ENCODE measurements at places on chromosomes 16 and 17.

DNA sequence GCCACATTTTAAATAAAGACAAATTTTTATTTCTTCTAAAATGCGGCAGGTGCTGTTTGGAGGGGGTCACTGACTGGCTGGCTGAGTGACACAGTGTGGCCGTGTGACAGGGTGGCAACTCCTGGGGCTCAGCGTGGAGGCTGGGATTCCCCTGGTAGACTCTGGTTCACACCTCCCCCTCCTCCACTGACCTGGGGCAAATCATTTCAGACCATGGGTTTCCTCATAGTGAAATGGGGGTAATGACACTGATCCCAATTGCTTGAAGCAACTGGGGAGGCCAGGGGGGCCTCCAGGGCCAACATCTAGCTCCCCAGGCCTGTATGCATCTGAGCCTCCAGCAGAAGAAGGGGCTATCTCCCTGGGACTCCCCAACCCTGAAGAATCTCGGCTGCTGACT lies 6.6 kb downstream of the HSD11B2 start:
- no peak for DNase-seq

DNA sequence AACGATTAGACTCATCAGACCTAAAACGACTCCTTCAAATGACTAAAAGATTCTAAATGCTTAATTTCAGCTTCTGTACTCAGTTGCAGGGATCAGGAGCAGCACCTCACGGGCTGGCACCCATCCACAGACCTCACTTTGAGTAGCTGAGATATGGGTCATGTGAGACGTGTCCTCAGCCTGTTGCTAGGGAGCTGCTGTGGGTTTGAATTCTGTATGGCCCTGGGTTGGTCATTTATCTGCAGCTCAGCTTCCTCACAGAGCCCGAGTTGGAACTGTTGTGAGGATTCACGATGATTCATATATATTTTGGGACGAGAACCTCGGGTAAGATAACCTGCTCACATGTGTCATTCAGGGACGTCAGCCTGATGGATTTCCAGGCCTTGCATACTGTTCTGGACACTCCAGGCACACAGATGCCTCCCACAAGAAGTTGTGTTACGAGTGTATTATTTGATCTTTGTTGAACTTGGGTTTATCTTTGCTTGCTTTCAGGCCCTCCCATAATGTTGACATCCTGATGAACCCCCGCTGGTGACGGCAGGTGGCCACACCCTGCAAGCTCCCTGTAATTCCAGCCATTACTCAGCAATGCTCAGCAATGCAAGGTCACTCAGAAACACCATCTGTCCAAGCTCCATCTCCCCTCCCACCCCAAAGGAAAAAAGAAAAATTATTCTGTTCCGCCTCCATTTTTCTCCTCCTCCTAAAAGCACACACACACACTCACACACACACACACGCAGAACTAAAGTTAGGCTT lies 137.6 kb downstream of the RBFOX3 start:
- DNase-seq, result no peak

DNA sequence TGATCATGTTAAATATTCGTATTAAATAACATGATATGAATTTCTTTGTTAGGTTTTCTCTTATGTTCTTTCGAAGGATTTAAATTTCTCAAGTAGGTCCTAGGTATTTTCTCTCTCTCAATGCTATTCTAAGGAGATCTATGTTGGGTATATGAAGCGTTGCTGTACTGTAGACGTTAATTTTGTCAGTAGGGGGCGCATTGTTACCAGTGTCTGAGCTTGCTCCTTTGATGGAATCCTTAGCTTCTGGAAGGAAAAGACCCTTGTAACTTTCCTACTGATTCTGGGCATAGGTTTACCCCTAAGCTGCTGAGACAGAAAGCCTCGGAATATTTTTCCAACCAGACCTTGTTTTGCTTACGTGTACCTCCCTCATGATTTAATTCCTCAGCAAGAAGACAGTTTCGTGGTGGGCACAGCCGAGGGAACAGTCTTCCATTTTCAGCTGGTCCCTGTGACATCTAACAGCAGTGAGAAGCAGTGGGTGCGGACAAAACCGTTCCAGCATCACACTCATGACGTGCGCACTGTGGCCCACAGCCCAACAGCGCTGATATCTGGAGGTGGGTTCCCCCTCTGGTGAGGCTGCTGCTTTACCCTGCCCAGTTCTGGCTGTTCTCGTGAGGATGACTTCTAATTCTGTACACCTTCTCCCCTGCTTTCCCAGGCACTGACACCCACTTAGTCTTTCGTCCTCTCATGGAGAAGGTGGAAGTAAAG lies 17.9 kb downstream of the UTP4 start:
- no peak for DNase-seq

GRCh38 chr17:78960928-78961327 lies 18.8 kb downstream of the LGALS3BP start:
- DNase-seq, result no peak

GRCh38 chr16:62035115-62036092 lies 834 bp downstream of the CDH8 start:
- no peak for DNase-seq

GRCh38 chr17:13047011-13047606 lies 29.3 kb upstream of the ELAC2 start:
- no peak for DNase-seq

DNA sequence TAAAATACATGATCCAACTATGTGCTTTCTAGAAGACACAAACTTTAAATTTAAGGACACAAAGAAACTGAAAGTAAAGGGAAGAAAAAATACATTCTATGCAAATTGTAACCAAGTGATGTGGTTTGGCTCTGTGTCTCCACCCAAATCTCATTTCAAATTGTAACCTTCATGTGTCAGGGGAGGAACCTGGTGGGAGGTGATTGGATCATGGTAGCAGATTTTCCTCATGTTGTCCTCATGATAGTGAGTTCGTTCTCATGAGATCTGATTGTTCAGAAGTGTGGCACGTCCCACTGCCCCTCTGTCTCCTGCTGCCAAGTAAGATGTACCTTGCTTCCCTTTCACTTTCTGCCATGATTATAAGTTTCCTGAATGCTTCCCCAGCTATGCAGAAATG lies 15.0 kb downstream of the OR1A1 start:
- no peak for DNase-seq

GRCh38 chr16:67169642-67170167 lies 633 bp upstream of the NOL3 start:
- no peak for DNase-seq

DNA sequence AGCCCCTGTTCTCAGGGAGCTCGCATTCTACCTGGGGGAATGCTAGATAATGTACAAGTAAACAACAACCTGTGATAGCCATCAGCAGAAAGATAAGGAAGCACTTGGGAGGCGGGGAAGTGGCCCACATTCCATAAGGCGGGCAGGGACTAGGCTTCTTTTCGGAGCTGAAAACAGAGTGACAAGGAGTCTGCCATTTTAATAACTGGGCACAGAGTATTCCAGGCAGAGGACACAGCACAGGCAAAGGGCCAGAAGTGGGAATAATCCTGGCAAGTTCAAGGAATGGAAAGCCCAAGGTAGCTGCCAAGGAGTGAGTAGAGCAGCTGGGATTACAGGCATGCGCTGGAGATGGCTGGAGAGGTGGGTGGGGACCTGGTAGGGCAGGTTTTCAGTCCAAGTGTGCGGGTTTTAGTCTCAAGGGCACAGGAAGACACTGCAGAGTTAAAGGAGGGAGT lies 24.3 kb downstream of the USP43 start:
- DNase-seq, result no peak

DNA sequence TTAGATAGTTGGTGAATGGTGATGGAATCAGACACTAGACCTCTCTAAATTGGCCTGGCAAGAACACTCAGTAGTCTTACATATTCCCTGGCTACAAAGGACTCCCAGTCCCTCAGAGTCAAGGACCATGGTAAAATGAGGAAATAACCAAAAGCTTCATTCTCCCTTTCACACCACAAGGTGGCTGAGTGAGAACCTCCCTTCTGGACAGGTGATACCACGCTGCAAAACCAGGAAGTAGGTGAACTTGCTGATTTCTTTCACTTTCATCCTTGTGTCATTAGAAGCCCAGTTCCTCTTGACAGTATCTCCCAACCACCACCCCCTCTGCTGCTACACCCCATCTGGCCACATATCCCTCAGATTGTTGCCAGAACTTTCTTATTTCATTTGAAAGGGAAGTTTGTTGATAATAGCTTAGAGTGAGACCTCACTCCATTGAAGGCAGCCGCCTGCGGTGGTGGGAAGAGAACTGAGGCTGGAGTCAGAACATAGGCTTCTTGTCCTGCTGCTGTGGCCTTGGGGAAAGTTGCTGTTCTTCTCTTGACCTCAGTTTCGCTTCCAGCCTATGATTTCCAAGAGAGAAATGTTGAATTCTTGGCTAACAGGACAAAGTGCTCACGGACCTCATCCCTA lies 290.6 kb upstream of the CCL2 start:
- no peak for DNase-seq

DNA sequence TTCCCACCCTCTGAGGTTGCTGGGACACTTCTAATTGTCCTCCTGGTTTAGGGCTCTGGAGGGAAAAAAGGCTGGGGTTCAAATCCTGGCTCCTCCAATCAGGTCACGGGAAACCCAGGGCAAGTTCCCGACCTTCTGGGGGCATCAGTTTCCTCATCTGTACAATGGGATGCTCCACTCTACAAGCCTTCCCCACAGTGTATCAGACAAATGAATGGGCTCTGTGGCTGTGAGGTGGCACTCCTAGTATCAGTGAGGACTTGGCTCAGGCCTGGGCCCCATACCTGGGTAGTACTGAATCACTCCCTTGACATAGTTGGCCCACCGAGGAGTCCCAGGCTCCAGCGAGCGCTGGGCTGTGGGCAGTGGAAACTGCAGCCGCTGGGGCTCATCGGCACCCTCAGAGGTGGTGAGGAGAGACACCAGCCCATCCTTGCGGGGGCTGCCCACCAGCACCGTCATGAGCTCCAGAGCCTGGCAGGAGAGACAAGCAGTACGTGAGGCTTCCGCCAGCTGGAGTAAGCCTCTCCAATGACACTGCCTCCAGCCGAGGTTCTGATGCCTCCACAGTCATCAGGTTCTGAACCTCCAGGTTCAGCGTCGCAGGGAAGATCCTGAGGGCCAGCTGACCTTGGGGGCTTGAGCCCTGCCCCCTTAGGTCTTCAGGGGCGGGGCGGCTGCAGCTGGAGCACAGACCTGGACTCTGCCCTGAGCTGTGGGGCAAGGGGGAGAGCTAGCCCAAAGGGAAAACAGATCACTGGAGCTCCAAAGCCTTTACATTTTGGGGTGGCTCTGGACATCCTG lies 1.2 kb downstream of the GALK1 start:
- no peak for DNase-seq

- DNase-seq, result peak; percentile 49
Observed at GRCh38 chr17:5282642-5283217, 646 bp downstream of the RABEP1 start.

DNA sequence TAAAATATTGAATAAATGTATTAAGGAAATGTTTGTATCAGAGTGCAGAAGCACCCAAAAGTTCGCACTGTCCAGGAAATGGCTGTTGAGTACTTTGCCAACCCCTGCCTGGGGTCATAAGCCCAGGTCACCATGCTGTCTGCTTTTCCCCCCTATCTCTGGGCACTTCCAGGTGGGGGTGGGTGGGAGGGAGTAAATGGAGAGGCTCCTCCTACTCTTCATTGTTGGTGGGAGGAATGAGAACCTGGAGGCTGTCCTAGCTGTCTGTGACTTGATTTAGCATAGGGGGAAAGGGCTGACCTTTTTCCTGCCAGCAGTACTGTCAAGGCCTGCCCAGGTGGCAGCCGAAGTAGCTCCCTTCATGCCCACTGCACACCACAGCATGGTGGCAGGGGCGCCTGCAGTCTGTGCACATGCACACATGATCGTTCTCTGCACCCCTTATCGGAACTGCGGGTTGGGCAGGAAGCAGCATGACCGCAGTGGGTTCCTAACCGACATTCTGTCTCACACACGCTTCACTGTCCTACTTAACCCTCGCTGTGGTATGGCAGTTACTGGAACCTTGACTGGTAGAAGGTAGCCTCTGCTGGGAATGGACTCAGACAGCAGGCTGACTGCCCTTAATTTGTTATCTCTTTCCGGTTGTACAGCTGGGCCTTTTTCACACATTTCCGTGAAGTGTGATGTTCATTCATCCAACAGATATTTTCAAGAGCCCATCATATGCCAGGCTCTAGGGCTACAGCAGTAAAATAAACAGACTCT lies 41.5 kb downstream of the LDHD start:
- DNase-seq, result peak; percentile 75

DNA sequence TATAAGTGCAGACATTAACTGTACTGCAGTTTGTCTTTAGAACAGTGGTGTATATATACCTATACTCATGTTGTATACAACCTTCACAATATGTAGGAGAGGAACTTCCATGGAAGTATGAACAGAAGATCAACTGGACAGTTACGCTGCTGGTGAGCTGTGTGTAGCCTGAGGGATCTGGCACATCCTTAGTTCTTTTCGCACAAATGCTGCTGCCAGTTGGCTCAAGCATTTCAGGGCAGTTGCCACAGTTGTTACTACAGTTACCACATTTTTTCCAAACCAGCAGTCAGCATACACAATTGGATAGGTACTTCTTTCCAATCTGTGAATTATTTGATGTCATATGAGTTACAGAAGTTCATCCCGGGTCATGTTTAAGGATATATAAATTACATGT lies 539.6 kb upstream of the HSBP1 start:
- DNase-seq, result no peak

DNA sequence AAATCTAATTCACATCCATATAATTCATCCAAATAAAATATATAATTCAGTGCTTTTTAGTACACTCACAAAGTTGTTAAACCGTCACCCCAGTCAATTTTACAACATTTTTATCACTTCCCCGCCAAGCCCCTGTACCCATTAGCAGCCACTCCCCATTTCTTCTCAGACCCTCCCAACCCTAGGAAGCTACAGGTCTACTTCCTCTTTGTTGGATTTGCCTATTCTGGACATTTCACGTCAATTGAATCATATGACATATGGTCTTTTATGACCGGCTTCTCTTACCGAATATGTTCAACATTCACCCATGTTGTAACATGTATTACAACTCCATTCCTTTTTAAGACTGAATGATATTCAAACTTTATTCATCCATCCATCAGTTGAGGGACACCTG lies 19.9 kb upstream of the MLKL start:
- DNase-seq, result no peak
